ENCODE measurements at places on chromosomes 13 and 19.
A peak's percentile ranks its signal among the peaks of the same experiment; 100 is the strongest.

- DNase-seq = peak; percentile 38
Measured at GRCh38 chr19:10105509-10106099, 558 bp upstream of the PPAN start.

GRCh38 chr13:49428041-49428763 is 15.7 kb downstream of the CAB39L start:
- peak; percentile 26 for DNase-seq

- DNase-seq = peak; percentile 15
Measured at GRCh38 chr19:27746691-27747380, 1466.1 kb downstream of the UQCRFS1 start.

GRCh38 chr19:19540715-19541515 is 2.9 kb downstream of the CILP2 start:
- DNase-seq = peak; percentile 65

DNA sequence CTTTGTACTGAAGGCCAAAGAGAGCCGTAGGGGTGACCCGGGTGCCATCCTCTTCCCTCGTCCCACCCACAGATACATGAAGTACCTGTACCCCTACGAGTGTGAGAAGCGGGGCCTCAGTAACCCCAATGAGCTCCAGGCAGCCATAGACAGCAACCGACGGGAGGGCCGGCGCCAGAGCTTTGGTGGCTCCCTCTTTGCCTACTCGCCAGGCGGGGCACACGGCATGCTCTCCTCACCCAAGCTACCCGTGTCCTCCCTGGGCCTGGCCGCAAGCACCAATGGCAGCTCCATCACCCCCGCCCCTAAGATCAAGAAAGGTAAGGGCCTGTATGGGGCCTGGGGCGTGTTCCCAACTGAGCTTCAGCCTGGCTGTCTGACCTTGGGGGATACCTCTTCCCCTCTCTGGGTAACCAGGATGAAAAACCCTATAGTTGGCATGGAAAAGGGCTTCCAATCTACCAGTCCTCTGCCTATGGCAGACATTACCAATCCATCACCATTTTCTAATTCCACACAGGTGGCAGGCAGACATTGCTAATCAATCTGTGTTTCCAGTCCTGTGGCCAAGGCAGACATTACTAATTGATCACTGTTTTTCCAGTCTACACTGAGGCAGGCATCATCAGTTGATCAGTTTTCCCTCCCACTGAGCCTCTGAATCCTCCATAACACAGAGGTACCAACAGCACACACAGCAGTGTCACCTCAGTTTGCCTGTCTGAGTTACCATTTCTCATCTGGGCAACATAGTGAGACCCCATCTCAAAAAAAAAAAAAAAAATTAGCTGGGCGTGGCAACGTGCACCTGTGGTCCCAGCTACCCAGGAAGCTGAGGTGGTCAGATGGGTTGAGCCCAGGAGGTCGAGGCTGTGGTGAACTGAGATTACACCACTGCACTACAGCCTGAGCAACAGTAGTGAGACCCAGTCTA is 19.1 kb upstream of the WDR18 start:
- peak; percentile 26 for DNase-seq

DNA sequence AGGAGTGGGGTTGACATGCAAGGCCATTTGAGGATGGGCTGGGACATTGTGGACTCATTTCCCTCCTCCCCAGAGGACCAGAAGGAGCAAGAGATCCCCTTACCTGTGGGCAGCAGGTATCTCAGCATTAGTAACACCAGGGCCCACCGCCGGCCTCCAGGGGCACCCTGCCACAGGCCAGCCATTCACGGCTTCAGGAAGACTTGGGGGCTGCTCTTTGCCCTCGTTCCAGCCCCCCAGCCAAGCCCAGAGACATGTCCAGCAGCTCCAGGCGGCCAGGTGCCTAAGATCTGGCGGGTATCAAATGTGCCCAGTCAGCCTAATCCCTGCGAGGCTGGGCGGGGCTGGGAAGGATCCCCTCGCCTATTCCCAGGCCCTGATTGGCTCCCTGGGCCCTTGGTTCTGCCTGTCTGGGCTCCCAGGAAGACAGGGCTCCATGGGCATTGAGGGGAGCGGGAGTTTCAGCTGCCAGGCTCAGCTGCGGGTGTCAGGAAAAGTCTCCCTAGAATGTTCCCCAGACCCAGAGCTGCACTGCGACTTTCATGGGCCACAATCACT is 21.3 kb upstream of the OR1M1 start:
- no peak for DNase-seq

GRCh38 chr19:28601723-28602440 is 611.1 kb downstream of the UQCRFS1 start:
- no peak for DNase-seq

- peak; percentile 20 for DNase-seq
Measured at GRCh38 chr19:33437393-33437820, 63.9 kb downstream of the CEBPG start.

DNA sequence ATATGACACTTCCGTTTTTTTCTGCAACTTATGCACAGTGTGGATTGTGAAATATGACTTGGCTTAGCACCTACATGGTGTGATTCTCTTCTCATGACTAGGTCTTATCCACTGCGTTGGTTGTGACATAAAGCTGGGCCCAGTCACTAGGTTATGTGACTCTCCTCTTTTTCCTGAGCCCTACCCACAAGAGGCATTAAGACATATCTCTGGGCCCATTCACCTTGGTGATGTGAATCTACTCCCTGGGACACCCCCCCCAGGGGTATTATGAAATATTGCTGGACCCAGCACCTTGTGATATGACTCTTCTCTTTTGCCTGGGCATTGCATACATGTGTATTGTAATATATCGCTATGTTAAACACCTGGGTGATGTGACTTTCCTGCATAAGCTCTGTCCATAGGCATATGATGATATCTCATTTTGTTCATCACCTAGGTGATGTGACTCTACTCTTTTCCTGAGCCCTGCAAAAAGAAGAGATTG is 85.8 kb upstream of the ZNF43 start:
- DNase-seq = no peak

DNA sequence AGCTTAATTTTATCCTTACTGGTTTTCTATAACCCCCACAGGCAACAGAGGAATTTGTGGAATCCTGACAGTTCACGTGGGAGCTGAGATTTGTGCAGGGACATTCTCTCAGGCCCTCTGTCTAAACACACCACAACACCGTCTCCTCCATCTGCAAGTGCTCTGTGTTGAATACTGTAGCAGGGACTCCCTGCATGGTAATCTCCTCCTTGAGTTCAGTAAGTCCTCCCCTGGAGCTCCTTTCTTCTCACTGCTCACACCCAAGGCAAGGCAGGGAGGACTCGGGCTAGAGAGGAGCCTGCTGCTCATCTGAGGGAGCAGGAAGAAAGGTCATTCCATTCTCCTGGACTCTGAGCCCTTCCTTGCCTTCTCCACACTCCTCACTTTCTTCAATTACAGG is 348.2 kb downstream of the KCTD12 start:
- DNase-seq = no peak

GRCh38 chr13:29589234-29589633 is 6.3 kb downstream of the SLC7A1 start:
- DNase-seq = peak; percentile 70

DNA sequence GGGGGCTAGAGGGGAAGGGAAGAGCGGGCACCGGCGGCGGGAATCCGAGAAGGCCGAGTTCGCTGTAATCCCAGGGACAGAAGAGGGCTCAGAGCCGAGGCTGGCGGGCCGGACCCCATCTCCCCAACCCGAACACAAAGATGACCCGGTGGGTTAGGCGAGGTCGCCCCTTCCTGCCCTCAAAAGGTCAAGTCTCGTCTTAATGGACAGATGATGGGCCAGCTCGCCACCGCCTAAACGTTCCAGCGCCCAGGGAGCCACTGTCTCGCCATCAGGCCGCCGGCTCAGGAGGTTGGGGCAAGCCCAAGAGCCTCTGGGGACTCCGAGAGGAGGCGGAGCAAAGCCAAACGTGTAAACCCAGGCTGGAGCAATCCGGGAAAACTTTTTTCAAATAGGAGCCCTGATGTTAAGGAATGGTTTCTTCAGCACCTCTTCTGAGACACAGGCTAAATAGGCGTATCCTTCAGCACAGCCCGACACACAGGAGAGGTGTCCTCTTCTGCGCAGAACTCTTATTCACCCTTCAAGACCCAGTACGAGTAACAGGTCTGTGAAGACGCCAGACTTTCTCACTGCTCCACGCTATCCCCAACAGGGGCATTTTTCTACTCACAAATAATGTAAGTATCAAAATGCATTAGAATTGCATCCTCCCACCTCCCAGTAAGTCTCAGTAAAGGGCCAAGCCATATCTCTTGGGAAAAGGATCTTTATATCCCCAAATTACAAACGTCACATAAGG is 6.3 kb upstream of the POU4F1 start:
- peak; percentile 60 for DNase-seq

DNA sequence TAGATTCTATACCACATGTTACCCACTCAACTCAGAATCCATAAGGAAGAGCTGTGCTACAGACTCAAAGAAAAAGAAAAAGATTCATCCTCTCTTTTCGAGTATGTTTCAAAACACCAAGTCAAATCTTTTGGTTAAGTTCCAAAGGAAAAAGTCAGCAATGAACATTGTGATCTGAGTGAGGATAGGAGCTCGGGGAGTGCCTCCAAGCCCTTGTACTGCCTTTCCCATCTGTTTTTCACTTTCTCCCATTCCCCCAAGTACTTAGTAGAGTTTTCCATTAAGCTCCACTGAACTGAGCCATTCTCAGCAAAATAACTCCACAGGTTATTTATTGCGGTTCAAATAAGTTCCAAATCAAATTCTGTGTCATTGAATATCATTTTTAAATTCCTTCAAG is 47.7 kb upstream of the MAB21L1 start:
- no peak for DNase-seq

DNA sequence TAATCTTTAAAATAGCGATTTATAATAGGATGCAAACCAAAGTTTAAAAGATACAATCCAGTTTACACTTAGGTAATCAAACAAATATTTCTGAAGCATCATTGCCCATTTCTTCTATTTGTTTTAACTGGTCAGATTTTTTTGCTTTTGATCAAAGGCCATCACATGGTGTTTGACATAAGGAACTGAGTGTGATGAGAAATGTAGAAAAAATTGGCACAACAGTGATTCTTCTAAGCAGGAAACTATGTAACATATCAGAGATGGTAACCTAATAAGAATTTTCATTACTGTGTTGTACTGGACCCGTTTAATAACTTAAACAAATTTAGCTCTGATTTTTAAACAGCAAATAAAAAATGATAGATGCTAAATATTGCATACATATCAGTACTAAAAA is 644.7 kb upstream of the KLF12 start:
- peak; percentile 28 for DNase-seq

DNA sequence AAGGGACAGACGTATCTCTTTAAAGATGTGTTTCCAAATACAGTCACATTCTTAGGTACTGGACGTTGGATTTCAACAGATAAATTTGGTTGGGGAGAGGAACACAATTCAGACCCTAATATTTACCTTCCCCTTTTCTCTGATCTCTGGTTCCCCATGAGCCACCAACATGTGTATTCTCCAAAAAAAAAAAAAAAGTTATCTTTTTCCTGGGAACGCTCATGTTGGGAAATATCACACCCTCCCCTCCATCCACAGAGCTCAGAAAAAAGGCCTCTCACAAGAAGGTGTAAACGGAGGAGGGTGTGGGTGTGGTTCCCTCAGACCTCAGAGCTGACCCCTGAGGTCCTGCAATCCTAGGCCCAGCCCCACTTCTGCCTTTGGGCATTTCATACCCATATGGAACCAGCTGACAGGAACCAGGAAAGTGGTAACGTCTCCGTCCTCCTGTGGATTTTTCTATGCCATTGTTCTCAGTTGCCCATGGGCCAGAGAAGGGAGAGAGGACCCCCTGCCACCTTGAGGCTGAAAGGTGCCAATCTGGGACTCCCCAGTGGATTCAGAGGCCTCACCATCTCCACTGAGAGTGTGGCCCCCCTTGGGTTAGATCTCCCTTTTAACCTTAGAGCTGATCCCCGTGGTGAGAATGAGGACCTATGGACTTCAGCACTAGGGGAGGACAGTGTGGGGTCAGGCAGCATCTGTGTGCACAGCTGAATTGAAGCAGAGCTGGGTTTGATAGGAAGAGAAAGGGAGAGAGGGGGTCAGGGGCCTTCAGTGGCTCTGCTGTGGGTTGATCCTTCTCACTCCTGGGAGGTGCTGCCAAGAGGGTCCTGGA is 8.4 kb upstream of the SIGLEC12 start:
- no peak for DNase-seq

DNA sequence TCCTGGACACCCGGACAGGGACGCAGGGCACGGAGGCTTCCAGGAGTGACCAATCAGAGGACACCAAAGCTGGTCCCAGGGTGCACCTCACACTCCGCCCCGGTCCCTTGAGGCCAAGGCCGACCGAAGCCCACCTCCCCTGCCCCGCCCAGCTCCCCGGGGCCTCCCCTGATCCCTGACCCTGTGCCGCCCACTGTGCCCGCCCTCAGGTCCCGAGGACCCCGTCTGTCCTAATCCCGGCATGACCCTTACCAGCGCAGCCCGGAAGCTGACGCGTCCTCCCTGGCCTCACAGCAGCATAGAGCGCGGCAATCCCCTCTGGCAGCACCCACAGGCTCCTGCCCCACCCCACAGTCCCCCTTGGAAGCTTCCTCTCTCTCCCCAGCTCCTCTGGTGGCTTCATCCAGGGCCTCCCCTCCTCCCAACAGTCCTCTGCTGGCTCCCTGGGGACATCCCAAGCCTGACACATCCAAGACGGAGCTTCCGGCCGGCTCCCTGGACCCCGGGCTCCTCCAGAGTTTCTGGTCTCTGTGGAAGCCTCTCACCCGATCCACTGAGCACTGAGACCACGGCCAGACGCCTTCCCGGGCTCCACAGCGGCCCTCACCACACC is 7.4 kb upstream of the CDC34 start:
- DNase-seq = peak; percentile 58

DNA sequence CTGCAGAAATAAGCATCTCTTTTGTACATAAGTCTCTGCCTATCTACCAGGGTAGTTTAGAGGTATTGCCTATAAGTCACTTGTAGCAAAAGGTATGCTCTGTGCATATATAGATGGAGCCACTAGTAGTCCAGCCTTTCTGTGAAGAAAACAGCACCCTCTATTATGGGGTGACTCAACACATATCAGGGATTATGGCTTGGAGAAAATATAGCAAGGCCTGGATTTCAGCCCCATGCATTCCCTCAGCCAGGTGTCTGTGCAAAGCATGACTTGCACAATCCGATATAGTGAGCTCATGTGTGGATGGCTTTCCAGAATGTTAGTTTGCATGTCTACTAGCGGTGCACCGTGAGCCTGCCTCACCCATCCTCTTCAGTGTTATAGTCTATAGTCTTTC is 13.4 kb upstream of the NALCN start:
- DNase-seq = no peak

GRCh38 chr13:57865600-57866294 is 234.2 kb downstream of the PCDH17 start:
- DNase-seq = no peak

DNA sequence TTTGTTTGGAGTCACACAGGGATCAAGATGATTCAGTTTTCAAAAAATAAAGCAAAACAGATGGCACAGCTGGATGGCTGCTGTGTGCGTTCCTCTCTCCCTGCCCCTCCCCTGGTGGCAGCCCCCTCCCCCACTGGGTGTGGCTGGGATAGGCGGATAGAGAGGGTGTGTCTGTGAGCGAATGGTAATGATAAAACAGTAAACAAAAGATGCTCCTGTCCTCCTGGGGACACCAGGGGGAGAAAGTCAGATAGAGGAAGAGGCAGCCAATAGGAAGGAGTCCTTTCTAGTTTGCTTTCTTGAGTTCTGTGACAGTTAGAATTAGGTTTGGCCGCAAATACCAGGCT is 6.5 kb downstream of the TMEM255B start:
- DNase-seq = peak; percentile 12

All from GM23248 (cell line).